ENCODE measurements at places on chromosomes 3 and 15.

- no peak for DNase-seq
Observed at GRCh38 chr3:87001473-87002098, 10.6 kb upstream of the VGLL3 start.

DNA sequence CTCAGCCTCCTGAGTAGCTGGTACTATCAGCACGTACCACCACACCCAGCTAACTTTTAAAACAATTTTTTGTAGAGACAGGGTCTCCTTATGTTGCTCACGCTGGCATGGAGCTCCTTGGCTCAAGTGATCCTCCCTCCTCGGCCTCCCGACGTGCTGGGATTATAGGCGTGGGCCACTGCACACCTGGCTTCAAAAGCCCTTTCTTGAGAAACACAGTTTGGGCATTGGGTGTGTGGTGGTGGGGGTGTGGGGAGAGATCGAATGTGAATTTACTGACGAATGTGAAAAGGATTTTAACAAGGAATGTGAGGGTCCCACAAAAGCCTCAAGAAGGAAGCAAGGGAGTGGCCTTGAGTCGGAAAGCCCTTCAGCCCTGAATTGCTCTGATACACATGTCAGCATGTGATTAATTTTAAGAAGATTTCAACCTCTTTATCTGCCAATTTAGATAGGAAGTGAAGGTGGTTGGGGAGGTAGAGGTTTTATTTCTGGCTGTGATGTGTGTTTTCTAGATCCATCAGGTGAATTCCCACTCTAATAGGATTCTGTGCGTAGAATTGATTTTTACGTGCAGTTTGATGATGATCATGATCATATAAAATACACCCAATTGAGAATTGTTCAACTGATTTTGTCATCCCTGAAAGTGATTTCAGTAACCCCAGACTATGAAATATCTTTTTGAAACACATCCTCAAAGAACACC, 1.1 kb downstream of the CCR4 start:
- DNase-seq, result no peak

- no peak for DNase-seq
Observed at GRCh38 chr15:75815811-75816719, 27.2 kb upstream of the UBE2Q2 start.

GRCh38 chr3:52006017-52006819, 10.5 kb upstream of the RPL29 start:
- no peak for DNase-seq

DNA sequence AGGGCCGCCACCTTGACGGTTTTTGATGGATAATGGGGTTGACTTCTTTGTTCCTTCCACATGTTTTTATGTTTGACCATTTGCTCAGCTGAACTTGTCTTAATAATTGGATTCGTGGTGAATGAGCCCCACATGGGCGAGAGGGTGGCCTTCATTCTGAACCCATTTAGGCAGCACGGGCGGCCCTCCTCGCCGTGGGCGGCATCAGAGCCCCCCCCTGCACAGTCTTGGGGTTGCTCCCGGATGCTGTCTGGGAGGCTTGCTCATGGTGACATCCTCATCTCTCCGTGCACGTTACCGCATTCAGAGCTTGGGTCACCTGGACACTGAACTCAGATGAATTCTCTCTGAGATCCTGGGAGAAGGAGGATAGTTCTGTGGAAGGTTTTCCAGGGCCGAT, 172.3 kb upstream of the OSBPL11 start:
- DNase-seq, result no peak

GRCh38 chr15:93880358-93880757, 351.0 kb upstream of the MCTP2 start:
- no peak for DNase-seq

- no peak for DNase-seq
Observed at GRCh38 chr3:102178817-102179216, 256.0 kb upstream of the ZPLD1 start.

- no peak for DNase-seq
Observed at GRCh38 chr3:12449889-12450682, 34.2 kb upstream of the TSEN2 start.

- DNase-seq, result no peak
Observed at GRCh38 chr3:155196131-155197021, 97.1 kb downstream of the STRIT1 start.

DNA sequence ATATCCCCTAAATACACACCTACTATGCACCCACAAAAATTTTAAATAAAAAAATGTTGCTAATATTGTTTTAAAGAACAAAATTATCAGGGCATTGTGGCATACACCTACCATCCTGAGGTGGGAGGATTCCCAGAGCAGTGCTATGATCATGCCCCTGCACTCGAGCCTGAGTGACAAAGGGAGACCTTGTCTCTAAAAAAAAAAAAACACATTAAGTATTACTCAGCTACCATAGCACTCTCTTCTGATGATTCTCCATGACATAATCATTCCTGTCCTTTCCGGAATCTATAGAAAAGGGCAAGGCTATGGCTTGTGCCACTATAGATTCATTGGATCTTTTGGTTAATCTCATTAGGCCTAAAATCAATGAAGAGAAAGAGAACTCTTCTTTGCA, 77.4 kb downstream of the ACAP2 start:
- no peak for DNase-seq

- DNase-seq, result no peak
Observed at GRCh38 chr3:18809640-18810305, 338.5 kb upstream of the KCNH8 start.

DNA sequence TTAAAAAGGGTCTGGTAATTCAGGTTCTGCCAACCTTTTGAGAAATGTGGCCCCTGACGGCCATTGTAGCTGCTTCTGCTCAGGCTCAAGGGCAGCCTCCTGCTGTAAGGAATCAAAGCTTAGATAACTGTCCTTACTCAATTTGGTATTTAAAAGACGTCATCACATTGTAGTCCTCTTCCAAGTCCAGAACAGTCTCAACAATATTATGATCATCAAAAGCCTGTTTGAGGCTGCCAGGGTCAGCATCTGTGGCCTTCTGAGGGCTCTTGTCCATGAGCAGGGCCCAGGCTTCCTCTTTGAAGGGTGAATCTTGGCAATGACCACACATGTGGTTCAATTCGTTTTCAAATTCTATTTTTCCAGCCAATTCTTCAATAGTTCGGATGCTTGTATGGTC, 6.0 kb downstream of the C3orf62 start:
- no peak for DNase-seq
